HT-29 (cell line): ENCODE measurements at places on chromosomes 16 and 17.

GRCh38 chr16:72287649-72288048, 115.7 kb upstream of the PMFBP1 start:
- DNase-seq: no peak

DNA sequence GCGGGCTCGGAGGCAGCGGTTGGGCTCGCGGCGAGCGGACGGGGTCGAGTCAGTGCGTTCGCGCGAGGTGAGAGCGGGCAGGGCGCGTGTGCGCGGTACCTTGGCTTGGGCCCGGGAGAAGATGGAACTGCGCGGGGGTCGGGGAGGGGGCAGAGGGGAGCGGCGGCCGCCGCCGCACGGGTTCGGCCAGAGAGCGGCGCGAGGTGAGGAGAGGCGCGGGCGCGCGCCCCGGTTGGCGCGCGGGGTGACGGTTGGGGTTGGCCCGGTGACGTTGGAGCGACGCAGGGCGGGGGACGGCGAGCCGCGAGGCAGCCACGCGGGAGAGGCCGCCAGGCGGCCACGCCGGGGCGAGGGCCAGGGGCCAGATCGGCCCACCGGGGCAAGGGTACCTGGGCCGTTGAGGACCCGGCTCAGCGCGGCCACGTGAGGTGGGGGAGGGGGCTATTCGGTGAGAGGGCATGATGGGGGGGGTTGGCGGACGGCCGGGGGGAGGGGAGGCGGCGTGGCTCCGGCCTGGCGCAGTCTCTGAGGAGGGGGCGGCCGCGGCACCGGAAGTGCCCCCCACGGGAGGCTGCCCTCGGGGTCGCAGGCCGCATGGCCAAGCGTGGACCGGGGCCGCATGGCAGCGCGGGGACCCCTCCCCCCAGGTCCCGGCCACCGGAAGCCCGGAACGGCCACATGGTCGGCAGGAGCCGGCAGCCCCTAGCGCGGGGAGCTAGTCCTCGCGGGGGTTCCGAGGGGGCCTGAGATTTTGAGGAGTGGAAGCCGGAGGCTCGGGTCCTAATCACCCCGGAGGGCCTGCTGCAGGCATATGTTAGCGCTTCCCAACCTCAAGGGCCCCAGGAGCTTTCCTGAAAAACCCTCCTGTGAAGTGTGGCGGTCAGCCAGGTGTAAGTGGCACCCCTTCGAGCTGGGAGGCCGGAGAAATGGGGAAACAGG, 527 bp downstream of the EIF5A start:
- peak; percentile 29 for DNase-seq

GRCh38 chr16:81279392-81279791, 35.4 kb upstream of the GAN start:
- no peak for DNase-seq

DNA sequence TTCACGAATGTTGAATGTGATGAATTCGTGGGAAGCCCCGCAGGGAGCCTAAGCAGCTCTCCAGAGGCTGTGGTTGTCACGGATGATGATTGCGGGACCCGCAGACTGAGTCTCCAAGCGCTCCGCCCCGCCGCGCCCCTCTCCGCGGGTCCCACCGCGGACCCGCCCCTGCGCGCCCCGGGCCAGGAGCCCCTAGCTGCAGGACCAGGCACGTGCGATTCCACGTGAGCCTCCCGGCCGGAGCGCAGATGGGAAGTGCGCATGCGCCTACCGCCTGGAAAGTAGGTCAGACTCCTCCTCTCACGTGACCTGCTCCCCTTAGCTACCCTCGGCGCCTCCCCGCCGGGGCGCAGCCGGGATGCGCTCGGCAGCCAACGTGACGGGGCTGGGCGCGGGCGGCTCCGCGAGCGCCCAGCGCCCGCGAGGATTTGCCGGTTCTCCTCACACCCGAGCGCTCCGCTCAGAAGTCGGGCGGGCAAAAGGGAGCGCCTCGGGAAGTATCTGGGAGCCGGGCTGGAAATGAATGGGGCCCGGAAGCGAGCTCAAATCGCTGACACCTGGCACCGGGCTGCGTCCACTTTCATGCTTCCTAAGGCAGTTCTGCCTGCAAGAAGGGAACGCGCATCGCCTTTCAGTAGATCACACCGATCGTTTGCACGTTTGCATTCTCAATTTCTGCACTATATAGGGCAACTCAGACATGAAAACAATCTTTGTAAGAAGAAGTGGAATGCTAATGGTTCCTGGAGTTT, 26.4 kb upstream of the HLF start:
- DNase-seq: peak; percentile 92

GRCh38 chr16:31083081-31083480, 5.7 kb downstream of the PRSS53 start:
- no peak for DNase-seq
